ENCODE measurements at places on chromosomes 7 and 10.

- peak; percentile 61 for DNase-seq
Measured at GRCh38 chr7:2523941-2524807, 4.6 kb downstream of the LFNG start.

- no peak for DNase-seq
Measured at GRCh38 chr10:50540826-50541122, 83.0 kb downstream of the SGMS1 start.

- peak; percentile 25 for DNase-seq
Measured at GRCh38 chr10:19071946-19072345, 23.3 kb downstream of the MALRD1 start.

DNA sequence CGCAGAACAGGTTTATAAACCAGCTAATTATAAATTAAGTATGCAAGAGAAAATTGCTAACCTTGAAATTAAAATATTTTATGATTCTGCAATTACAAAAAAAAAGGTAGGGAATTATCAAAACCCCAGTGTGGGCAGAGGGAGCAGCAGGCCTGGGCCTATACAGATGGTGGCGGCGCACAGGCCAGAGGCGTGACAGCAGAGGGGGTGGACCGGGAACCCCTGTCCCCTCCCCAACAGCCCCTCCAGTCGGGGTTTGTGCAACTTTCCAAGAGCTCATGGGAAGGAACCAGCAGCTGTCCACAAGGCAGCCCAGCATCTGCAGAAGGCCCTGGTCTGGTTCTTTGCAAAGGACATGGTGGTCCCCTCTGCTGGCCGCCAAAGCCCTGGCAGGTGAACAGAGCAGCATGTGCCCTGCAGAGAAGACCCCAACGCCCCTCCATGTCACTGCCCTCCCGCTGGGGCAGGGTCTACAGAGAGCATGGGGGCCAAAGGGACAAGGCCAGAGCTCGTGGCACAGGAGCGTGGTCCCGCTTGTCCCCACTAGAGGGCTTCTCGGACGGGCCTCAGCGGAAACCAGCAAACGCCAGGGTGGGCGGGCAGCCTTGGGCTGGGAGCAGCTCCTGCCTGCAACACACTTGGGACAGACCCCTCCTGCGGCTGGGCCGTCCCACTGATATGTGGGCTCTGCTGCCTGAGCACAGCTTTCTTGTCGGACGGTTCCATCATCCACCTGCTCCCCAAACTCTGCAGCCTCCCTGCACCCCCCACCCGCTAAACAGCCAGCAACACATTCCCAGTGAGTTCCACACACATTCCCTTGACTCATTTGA, 75.1 kb downstream of the EBF3 start:
- no peak for DNase-seq

DNA sequence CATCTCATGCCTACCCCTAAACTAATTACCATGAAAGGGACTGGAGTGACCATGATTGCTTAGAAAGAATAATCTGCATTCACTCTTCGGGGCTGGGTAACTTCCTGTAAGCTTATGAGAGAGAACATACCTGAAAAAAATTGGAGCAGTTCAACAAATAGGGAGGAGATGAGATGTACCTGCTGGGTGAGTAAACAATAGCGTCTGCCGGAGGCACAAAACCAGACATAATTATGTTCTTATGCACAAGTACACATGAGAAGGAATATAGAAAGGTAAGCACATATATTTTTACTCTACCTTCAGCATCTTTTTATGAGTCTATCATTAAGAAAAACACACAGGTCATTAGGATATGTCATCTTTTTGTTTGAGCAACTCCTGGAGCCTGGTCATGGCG, 224.6 kb upstream of the FERD3L start:
- no peak for DNase-seq

DNA sequence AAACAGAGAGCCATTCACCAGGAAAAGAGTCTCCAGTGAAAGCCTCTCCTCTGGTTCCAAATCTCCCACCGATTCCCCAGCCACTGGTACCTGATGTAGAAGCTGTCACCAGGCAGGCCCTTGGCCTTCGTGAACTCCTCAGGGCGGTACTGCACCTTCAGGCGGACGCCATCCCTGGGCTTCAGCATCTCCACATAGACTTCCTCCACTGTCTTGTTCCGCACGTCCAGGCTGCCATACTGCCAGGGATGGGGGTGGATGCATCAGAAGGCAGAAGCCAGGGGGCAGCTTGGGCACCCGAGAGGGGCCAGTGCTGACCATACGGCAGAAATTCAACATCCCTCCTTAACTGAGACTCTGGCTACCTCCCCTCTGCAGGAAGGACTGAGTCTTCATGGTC, 118.8 kb downstream of the DLG5 start:
- no peak for DNase-seq

DNA sequence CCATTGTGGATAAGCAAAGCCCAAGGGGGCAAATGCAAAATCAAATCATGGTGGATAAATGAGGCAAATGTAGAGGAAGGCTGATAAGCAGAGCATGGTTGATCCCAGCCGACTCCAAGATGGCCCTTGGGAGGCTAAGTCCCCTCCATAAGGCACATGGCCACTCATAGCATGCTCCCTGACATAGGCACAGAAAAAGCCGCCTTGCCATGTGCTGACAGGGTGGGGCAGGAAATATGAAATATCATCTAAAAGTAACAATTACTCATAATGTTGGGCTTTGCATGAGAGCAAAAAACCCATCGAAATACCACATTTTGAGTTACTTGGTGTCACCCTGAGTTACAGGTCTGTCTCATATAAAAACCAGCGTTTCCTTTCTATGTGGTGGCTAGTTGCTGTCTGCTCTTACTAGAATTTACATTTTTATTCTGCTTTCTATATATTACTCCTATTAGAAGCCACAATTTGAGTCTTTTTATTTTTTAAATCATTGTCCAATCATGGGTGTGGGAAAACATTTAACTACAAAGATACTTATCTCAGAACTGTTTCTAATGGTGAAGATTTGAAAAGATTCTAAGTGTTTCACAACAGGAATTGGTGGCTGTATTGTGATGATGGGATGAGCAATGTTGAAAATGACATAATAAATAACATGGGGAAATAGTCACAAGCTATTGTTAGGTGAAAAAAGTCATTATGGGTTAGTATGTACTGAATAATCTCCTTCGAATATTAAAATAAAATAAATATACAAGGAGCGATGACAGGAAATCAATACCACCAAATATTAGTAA, 102.7 kb downstream of the CUBN start:
- no peak for DNase-seq

Measured in right lung (tissue), 10 donors.